ENCODE measurements at places on chromosomes 1 and 21.
A peak's percentile ranks its signal among the peaks of the same experiment; 100 is the strongest.

DNA sequence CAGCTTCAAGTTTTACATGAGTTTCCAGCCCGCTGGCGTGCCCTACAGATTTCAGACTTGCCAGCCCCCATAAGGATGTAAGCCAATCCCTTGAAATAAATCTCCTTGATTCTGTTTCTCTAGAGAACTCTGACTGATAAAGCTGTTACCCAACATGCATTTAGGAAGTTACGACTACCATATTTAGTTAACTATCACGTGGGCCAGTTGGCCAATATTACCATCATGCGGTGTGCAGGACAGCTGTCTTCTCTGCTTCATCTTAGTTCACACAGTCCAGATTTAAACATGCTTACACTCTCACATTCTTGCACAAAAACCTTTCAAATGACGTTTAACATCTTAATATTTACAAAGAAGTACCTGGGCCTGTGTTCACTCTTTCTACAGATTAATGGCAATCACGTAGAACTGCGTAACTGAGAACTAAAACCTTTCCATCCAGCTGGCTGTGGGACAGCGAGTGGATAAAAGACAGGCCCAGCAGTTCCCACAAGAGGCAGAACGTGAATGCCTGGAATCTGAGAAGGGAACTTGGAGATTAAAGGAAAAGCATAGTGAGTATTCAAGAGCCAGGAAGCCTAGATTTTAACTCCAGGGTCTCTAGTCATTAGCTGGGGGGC is 20.8 kb downstream of the FAM177B start:
- no peak for DNase-seq

DNA sequence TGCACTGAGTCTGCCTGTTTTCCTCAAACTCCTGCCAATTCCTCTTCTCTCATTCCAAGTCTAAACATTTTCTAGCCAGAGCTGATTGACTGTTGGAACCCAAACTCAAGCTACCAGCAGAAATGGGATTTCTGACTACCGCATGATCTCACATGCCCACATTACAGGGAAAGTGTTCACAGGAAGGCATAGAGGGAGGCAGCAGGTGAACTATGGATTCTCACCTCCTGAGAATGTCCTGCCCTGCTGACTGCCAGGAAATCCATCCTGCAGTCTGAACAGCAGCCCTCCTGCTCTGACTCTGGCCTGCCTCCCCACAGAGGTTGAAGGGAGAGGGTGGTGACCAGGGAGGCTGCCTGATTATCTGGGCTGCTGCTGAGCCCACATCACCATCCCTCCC is 22.5 kb downstream of the IQGAP3 start:
- no peak for DNase-seq

GRCh38 chr1:109787845-109788601 is 24.3 kb upstream of the EPS8L3 start:
- no peak for DNase-seq

GRCh38 chr1:113663165-113663951 is 95.9 kb downstream of the PHTF1 start:
- DNase-seq, result peak; percentile 90

DNA sequence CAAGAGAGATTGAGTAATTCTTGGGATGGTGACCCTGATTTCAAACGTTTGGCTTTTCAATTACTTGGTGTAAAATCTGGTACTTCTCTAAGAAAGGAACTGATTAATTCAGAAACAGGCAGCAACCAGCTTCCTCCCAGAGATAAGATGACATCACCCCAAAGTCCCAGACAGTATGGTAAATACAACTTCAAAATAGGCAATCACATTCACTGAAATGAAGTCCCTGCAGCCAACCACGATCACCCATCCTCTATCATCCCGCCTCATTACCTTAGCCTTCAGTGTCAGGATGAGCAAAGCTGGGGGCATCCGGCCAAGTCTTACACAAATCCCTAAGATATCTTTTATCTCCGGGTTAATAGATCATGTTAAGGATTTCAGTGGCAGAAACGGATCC is 26.4 kb upstream of the RUNX1 start:
- DNase-seq, result peak; percentile 78

GRCh38 chr1:91742848-91743292 is 143.1 kb downstream of the TGFBR3 start:
- no peak for DNase-seq

DNA sequence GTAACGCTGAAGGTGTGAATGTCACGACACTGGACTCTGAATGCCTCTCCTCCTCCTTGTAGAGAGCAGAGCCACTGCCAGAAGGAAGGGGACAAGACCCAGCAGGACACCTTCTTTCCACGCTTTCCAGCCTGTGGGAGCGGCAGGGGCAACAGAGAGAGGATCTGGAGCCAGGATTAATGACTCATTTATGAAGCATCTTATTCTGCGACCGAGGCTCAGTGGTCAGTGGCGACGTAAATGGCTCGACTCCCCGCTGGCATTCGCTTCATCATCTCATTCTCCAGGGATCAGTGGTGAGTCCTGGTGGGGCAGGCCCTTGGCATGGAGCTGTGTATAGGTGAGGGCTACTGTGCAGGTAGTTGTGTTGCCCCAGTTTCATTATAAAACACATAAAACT is 4.6 kb downstream of the SLC37A1 start:
- no peak for DNase-seq

DNA sequence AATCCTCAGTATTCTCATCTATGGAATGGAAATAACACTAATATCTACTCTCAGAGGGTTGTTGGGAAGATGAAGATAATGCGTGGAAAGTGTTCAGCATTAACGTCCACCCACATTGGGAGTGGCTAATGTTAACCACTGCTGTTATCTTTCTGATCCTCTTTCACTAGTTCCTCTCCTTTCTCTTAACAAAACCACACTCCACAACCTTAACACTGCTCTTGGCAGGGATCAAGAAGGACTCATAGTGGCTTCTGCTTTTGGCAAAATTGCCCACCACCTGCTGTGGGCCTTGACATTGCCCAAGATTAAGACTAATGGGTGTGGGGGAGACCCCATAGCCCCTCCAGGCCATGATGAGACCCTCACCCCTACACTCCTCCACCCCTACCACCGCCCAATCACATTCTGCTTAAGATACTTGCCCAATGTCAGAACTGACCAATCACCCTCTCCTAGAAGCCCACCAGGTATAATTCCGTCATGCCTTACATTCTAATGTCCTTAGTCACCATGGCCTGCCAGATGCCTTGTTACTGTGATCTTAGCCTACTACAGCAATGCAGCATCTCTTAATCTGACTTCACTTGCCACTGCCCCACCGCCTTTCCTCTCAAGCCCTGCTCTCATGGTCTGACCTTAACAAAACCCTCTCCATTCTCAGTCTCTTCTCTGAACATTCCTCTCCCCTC is 27.1 kb downstream of the DHCR24 start:
- no peak for DNase-seq

- DNase-seq, result no peak
These were observed 15.0 kb downstream of the CAPN8 start for GRCh38 chr1:223650465-223650864.

DNA sequence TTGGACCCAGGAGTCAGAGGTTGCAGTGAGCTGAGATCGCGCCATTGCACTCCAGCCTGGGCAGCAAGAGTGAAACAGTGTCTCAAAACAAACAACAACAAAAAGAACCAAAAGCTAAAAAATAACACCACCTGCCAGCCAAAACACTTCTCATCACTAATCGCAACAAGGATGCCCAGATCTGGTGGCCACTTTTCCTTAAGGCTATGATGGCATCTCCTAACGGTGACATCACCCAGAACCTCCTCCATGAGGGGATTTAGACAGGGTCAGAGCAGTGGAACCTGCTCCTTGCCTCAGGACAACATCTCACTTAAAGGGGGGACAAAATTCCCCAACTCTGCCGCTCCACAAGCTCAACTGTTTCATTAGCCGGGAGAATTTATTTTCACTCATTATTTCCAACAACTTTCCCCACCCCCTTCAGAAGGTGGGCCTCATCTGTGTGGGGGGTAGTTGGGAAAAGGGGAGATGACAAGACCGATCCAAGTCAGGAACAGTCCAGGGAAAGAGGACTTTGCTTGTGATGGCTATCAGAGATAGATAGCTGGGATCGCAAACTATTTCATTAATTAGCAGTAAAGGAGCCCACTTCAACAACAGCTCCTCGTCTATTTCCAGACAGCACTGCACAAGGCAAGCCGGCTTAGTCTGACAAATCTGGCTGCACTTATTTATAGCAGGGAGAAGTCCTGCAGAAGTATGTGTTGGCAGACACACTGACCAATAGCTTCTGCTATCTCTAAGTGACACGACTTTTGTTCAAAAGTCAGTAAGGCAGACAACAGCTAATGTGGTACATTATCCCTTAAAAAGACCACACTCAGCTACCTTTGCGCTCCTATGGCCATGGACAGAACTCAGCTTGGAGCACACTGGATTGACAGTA is 2.6 kb downstream of the PABPC4 start:
- peak; percentile 25 for DNase-seq

DNA sequence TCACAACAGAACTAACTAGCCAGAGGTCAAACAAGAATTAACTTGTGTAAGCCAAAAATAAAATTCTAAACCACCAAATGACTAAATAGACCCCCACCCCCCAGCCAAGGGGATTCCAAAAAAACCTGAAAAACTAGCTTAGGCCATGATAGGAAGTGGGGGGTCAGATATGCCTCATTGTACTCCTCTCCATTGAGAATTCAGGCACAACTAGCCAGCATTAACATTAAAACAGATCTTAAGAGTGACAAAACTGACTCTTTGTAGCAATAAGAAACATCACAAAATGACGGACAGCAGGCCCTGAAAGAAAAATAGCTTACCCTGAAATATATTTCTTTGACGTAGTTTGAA is 103.0 kb upstream of the ETV3 start:
- DNase-seq, result no peak

- DNase-seq, result no peak
These were observed 10.2 kb downstream of the KCNC4 start for GRCh38 chr1:110220324-110220723.

- DNase-seq, result no peak
These were observed 154.0 kb downstream of the RHOU start for GRCh38 chr1:228889289-228889688.

- no peak for DNase-seq
These were observed 309.3 kb downstream of the DISC1 start for GRCh38 chr1:231935856-231936255.

DNA sequence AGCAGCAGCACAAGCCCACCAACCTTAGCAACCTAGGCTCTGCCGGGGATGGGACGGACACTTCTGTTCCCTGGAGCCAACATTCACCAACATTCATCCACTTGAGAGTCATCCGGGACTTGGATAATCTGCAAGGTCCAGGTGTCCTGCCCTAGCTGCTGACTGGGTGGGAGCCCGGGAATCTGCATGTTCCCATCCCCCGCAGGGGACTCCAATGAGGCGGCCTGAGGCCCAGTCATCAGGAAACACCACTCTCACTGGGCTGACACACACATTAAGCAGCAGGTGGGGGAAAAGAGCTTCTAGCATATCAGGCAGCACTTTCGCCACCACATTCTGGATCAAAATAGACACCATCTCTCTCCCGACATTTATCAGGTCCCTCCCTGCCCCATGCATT is 38.4 kb upstream of the CCSAP start:
- no peak for DNase-seq

DNA sequence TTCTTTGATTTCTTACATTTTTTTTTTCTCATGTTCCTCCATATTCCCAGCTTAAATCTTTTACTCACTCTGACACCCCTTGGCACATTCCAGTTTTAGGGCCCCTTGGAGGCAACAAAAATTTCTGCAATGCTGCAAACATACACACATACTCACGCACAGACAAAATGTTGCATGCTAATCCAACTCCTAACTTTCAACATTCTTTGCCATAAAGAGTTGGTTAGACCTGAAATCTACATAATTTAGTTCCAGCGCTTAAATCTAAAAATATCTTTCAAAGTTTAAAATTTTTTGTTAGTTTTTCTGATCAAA is 103.9 kb downstream of the PTPN14 start:
- DNase-seq, result no peak

DNA sequence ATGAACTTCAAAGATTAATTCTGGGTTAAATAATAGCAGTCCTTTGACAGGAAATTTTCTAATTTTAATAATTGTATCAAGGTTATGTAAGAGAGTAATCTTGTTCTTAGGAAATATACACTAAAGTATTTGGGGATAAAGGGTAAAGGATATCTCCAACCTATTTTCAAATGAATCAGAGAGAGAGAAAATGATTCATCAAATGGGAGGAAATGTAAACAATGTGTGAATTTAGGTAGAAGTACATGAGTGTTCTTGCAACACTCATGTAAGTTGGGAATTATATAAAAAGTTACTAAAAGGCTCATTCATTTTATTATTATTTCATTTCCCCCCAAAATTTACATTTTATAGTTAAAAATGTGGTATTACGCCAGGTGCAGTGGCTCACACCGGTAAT is 20.4 kb upstream of the SIM2 start:
- no peak for DNase-seq

DNA sequence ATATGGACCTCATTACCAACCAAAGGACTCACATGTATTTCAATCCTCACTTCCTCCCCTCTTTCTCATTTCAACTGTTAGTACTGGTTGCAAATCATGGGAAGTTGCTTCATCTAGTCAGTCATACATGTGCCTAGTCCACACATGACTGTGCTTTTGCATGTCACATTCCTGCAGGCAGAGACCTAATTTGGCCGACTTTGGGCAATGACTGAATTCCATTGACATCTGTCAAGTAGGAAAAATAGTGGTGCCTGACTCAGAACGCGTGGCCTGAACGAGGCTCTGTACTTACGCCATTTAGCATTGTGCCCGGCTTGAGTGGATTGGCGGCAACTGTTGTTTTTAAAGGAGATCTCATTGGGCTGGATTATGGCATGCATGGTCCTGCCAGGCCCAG is 18.0 kb downstream of the PTPRU start:
- DNase-seq, result no peak

DNA sequence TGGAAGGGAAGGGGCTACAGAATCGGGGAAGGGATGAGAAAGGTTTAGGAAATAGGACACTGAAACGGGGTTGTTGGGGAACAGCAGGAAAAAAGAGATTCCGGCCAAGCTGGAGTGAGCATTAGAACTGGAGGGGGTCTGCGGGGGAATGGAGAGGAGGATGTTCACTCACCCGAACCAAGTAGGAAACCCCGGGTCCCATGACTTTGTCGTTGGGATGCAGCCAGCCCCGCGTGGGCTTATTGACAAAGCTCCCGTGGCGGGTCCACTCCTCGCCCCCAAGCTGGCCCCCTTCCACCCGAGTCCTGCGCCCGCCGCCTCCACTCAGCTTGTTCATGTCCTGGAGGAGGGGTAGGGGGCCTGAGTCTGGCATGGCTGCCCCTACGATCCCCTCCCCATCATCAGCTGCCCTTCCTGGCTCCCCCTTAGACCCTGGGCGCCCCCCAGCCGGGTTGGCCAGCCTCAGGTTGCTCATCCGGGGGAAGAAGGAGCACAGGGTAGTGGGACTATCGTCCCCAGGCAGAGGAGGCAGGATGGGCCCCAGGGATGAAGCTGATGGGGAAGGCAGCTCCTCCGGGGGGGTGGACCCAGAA is 591 bp downstream of the SHC1 start:
- no peak for DNase-seq

DNA sequence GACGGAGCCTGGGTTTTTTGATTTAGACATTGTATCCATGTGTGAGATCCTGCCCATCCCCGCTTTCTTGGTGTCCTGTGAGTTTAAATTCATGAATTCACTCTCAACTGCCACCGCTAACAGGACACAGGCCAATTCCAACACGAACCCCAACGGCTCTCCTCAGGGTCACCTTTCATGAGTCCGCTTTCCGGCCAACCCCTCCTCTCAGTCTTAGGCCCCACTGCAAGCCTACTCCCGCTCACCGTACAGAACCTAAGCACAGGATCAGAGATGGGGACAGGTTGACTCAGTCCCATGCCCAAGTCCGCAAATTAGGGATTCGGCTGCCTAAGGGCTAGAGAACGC is 238 bp upstream of the SCP2 start:
- no peak for DNase-seq

- DNase-seq, result no peak
These were observed 185.4 kb downstream of the DYRK1A start for GRCh38 chr21:37551993-37552355.

Measured in suppressor macrophage treated with lipopolysaccharide for 4 hours (primary cell).